ENCODE measurements at places on chromosomes 6 and 20.
A peak's percentile ranks its signal among the peaks of the same experiment; 100 is the strongest.

GRCh38 chr6:82958551-82958950 is 107.1 kb downstream of the UBE3D start:
- no peak for DNase-seq

GRCh38 chr6:109447878-109448555 is 7.5 kb downstream of the SMPD2 start:
- DNase-seq: peak; percentile 20

DNA sequence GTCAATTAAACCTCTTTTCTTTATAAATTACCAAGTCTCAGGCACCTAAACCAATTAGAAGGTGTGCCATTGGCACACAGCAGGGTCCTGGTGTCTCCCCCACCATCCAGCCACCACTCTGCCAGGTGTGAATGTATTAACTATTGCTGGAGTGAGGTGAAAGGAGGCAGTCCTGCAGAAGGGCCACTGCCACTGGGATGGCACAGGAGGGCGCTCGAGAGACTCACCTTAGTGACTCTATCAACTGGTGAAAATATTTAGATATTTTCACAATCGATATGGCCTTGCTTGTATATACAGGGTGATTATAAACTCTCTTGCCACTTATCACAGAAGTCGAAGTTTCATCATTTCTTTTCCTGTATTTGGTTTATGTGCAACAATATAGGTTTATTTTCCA is 145.6 kb upstream of the ESR1 start:
- DNase-seq: no peak

DNA sequence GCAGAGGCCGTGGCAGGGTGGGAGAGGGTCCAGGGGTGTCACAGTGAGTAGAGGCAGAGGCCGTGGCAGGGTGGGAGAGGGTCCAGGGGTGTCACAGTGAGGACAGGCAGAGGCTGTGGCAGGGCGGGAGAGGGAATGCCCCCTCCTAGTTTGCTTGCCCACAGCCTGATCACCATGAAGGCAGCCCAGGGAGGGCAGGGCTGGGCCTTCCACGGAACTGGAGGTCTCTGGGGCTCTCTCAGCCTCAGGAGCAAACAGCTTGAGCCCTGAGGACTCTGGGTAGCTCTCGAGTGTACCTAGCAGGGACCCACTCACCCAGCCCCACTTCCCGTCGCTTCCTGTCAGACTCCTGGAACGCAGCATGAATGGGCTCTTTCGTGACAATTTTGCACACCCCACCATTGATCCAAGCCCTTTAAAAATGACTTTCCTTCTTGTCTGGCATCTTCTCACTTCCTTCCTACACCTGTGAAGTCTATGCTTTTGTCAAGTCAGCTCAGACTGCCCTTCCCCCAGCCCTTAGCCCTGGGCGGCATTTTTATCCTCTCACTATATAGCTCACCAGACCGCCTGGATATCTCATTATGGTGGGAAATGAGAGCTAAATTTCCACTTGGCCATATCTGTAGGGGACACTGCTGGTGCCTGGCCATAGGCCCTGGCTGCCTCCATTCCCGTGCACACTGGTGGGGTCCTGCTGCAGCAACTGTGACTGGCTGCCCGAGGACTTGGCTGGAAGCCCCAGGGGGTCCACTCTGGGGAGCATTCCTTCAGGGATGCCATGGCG is 140.3 kb downstream of the CDC5L start:
- no peak for DNase-seq

GRCh38 chr6:132058975-132059374 is 107.8 kb upstream of the CCN2 start:
- no peak for DNase-seq

DNA sequence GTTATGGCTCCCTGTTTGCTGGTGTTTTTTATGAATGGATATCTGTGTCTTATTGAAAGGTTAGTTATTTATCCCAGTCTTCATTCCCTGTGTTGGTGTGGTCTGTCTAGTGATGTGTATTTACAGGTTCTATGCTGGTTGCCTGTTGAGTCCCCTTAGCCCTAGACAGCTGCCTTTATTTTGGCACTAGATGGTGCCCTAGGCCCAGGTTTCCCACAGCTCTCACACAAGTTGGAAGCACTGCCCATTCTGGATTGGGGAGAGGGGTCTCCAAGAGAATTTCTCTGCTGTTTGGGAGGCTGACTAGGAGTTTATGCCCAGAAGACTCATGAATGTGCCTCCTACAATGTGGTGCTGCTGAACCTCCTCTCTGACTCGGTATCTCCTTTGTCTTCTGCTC is 12.4 kb downstream of the GRM1 start:
- peak; percentile 56 for DNase-seq

- no peak for DNase-seq
These were observed 38.2 kb downstream of the HLA-A start for GRCh38 chr6:29980511-29980910.

DNA sequence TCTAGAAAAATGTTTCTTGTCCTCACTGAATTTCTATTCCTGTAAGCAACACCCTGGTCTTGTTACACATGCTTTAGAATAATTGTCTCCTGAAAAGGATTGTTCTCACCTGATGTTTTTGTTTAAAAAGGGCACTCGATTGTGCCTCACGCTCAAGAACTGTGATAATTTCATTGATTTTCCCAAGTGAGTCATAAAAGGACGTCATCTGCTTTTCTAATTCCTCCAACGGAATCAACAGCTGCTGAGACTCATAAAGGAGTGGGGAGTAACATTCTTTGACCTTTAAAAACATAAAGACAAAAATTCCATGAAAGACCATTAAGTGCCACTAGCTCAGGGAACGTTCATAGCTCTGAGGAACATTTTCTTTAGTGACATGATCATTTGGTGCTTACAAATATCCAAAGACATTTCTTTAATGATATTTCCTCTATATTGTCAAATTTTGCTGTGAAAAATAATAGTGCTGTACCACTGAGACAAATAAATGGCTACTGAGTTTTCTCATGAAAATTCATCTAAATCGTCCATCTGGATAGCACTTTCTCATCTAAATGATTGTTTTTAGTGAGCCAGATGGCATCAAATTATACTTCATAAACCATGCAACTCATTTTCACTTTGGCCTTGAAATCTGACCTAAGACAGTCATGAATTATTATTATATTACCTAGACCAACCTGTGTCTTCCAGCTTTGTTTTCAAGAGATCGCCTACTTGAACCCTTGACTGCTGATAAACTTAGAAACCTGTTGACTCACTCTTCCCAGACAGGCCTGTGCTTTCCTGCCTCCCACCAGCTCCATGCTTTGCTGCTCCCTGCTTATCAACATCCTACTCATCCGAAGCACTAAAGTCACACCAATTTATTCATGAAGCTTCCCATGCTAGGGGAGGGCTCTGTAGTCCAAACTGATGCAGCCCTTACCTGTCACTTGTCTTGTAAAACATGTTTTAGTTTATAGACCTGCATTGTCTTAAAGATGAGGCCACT is 178.2 kb downstream of the SYNE1 start:
- DNase-seq: peak; percentile 71

- DNase-seq: no peak
These were observed 39.1 kb upstream of the DDR1 start for GRCh38 chr6:30845183-30845582.

GRCh38 chr6:43876602-43877001 is 106.6 kb downstream of the VEGFA start:
- no peak for DNase-seq

GRCh38 chr6:93329301-93330000 is 89.9 kb downstream of the EPHA7 start:
- DNase-seq: no peak

DNA sequence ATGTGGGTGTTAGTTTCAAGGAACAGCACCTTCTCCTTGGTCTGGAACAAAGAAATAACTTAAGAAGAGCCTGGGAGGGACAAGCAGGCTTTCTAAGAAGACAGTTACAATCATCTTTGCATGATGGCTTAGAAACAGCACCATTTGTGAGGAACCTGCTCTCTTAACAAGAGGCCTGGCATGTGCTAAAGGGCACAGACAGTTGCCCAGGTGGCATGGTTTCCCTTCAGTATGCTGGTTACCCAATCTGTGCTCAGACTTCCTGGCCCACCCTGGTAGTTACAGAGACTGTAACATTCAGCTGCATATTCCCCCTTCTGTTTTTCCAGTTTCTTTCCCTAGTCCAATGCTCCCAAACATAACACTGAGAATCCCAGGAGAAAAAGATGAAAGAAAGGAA is 84.0 kb downstream of the CHD6 start:
- no peak for DNase-seq

DNA sequence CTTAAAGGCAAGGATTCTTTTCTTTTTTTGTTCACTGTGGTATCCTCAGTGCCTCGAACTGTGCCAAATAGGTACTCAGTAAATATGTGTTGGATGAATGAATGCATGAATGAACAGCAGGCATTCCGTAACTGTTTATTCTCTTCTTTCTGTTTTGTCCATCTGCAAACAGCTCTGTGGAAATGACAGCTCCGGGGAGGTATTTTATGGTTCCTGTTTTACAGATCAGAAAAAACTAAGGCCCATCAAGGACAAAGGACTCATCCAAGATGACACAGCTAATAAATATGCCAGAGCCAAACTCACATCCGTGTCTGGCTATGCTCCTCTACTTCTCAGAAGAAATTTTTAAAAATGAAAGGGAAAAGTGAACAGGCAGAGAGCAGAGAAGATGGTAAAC is 21.0 kb downstream of the JPH2 start:
- peak; percentile 38 for DNase-seq

GRCh38 chr20:10359621-10360040 is 74.4 kb downstream of the MKKS start:
- peak; percentile 29 for DNase-seq

GRCh38 chr20:40960521-40960956 is 68.1 kb upstream of the TOP1 start:
- no peak for DNase-seq

GRCh38 chr20:9460518-9460917 is 53.9 kb upstream of the LAMP5 start:
- DNase-seq: peak; percentile 48

GRCh38 chr6:22357724-22358189 is 60.9 kb upstream of the PRL start:
- DNase-seq: no peak

- DNase-seq: peak; percentile 8
These were observed 536.8 kb downstream of the EYS start for GRCh38 chr6:65170273-65170672.

- no peak for DNase-seq
These were observed 127.9 kb downstream of the HDGFL1 start for GRCh38 chr6:22697306-22697705.

DNA sequence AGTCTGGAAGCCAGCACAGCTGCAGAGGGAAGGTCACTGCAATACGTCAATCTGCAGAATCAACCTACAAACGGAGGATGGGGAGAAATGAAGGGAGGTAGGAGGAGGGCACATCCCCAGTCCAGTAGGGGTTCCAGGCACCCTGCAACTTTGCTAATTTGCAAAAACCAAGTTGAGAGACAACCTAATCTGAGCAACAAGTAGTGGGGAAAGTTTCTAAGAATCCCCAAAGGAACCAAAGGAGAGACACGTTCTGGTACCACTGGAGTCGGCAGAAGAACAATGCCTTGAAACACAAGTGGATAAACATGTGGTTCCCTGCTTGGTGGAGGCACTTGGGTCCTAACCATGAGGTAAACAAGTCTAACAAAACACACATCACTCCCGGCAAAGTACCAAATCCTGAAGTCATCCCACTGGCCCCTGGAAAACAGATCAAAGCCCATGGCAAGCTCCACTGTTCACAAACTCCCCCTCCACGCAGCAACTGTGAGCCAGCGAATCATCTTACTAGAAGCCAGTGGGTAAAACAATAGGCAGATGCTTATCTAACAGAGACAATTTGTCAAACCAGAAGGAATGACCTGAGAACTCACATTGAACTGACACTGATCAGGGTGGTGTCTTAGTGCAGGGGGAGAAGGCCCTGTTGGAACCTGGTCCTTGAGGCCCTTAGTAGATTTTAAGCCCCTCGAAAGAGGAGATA is 4.7 kb downstream of the MRPS18A start:
- DNase-seq: no peak

DNA sequence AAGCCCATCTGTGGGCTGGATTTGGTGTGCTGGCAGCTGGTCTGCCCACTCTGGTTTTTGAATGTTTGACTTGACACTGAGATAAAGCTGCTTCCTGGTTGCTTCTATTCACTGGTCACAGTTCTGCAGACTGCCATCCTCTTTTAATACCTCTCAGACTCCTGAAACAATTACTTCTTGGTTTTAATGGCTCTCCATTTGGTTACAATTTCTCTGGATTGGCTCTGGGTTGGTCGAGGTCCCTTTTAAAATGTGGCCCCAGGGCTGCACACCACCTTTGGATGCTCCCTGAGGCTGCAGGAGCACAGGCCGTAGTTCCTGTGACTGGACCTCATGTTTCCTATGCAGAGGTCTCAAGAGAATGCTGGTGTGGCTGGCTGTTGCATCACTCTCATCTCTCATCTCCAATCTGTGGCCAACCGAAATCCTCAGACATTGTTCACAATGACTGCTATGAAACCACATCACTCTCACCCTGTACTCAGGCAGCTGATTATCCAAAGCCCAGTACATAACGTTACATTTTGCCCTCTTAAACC is 98.5 kb downstream of the INSM1 start:
- peak; percentile 76 for DNase-seq

DNA sequence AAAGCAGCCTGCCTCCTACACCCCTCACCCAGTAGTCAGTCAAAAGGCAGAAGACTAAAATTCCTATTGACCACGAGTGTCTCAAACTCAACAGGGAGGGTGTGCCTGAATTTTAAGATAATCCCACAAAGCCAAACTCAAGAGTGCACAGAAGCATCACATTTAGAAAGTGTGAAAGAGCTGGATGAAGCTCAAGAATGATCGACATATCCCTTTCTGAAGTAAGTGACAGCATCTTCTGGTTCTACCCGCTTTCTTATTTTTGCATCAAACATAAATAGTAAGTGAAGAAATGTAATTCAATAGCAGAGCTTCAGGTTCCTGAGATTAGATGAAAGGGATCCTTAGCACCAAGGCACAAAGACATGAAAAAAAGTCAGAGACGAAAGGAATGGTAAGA is 64.5 kb upstream of the BACH2 start:
- no peak for DNase-seq
